ENCODE measurements at places on chromosomes 16 and 17.
A peak's percentile ranks its signal among the peaks of the same experiment; 100 is the strongest.

GRCh38 chr16:81251871-81252270 lies 13.4 kb downstream of the BCO1 start:
- DNase-seq, result no peak

DNA sequence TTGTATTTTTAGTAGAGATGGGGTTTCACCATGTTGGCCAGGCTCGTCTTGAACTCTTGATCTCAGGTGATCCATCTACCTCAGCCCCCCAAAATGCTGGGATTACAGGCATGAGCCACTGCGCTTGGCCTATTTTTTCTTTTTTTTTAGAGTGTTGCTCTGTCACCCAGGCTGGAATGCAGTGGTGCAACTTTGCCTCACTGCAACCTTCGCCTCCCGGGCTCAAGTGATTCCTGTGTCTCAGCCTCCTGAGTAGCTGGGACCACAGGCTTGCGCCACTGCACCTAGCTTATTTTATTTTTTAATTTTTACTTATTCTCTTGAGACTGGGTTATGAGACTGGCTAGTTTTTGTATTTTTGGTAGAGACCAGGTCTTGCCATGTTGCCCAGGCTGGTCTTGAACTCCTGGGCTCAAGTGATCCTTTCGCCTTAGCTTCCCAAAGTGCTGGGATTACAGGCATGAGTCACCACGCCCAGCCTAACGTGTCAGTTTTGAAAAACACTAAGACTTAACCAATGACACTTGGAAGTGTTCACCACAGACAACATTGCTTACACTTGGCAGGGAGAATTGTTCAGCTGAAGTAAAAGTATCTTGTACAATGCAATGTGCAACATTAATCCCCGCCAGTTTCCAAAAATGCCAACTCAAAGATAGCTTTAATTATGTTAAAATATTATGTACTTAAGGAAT lies 26.9 kb downstream of the ATAD5 start:
- DNase-seq, result no peak

DNA sequence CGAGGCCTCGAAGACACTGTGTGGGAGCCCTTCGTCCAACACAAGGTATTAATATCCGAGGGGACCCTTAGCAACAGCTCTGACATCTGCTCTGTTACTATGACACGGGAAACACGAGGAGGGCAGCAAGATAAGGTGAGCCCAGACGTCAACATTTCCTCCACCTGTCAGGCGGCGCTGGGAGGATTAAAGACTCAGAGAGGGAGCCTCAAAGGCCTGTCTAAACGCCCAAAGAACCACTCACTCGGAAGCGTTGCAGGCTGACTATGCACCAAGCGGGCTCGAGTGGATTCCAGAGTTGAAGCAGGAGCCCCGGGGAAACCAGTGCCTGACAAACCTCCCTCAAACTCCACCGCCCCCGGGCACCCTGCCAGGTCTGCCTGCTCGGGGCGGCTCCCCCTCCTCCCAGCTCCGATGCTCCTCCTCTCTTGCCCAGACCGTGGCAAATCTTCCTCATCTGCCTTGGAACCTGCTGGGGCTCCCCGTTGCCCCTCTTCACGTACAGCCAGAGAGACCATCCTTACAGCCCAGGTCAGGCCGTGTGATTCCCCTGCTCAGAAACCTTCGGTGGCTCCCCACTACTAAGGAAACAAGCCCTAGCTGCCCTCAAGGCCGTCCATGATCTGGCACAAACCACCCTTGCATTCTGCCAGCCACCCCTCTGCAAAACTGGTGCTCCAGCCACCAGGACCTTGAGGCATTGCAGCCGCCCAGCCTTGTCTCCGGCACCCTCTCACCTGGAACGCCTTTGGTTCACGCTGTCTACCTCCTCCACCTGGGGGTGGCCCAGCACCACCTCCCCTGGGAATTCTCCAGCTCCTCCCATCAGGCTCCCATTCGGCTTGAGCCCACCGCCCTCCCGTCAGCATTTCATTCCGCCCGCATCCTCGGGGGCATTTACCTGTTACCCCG lies 16.2 kb downstream of the RPH3AL start:
- no peak for DNase-seq

DNA sequence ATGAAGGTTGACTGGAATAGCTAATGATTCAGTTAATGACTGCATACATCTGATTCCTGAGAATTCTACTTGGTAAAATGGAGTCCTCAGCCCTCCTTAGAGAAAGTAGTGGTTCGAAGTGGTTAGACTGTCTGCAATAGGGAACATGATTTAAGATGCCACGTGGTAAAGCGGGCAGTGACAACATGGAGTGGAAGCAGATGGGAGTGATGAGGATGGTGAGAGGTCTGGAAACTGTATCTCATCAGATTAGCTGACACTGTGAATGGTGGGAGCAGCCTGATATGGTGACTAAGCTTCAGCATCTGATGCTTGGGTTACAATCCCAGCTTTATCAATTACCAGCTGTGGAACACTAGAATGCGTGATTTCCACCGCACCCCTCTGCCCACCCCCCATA lies 8.4 kb downstream of the CDH11 start:
- no peak for DNase-seq

DNA sequence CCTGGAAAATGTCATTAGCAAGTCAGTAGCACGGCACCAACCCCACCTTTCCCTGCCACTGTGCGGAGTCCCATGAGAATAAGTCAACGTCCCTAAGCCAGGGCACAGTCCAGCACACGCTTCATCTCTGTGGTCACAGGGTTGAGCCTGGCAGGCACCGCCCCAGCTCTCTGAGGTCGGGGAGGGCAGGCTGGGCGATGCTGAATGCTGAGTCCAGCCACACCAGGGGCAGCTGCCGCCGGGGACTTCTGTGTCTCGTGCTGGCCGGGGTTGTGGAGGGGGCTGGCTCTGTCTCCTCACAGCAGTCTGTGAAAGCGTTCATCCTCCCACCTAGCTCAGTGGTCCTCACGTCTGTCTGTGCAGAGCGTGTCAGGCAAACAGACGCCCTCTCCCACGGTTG lies 53.2 kb downstream of the BANP start:
- DNase-seq, result no peak

- DNase-seq, result no peak
Observed at GRCh38 chr16:22225060-22225459, 19.0 kb downstream of the EEF2K start.

DNA sequence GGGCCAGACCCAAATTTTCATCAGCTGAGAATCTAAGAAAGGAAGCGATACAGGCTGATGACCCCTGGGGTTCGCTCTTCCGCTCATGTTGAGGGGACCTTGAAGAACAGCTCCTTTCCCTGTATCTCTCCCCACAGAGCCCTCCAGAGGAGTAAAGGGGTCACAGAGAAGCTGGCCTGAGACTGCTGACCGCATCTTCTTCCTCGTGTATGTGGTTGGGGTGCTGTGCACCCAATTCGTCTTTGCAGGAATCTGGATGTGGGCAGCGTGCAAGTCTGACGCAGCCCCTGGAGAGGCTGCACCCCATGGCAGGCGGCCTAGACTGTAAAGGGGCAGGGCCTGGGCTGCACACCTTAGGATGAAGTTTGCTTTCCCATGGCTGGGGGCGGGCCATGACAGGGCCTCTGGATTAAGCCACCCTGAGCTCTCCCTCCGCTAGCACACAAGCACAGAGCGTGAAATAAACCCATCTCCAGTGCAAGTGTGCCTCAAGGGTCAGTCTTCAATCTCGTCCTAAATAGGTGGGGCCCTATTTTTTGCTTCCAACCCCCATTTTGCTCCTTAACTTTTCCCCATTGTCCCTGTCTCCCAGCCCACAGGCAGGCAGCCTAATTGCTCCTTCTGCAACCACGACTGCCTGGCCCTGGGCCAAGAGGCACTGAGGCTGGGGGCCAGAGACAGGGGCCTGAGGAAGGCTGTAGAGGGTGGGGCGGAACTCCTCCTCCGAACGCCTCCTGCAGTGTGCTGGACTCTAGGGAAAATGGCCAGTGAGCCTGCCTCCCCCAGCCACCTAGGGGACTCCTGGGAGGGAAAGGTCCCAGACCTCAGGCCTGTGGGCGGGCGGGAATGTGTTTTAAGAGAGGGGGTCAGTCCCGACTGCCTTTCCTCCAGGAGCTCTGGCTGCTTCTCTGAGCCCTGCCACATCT lies 3.6 kb downstream of the ZACN start:
- DNase-seq, result no peak

DNA sequence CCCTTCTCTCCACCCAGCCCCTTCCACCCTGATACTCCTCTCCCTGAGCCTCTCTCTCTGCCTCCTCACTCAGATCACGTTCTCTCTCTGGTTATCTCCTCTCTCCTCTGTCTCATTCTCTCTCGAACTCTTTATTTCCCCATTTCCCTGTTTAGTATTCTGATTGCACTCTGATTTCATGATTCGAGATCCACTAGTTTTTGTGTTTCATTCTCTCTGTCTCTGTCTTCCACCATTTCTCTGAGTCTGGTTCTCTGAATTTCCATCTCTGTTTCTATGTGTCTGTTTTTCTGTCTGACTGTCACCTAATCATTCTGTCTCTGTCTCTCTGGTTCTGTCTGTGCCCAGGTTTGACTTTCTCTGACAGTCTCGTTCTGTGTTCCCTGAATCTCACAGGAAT lies 2.0 kb downstream of the SEZ6L2 start:
- no peak for DNase-seq

- DNase-seq, result no peak
Observed at GRCh38 chr16:1768061-1768766, 3.1 kb downstream of the NME3 start.

DNA sequence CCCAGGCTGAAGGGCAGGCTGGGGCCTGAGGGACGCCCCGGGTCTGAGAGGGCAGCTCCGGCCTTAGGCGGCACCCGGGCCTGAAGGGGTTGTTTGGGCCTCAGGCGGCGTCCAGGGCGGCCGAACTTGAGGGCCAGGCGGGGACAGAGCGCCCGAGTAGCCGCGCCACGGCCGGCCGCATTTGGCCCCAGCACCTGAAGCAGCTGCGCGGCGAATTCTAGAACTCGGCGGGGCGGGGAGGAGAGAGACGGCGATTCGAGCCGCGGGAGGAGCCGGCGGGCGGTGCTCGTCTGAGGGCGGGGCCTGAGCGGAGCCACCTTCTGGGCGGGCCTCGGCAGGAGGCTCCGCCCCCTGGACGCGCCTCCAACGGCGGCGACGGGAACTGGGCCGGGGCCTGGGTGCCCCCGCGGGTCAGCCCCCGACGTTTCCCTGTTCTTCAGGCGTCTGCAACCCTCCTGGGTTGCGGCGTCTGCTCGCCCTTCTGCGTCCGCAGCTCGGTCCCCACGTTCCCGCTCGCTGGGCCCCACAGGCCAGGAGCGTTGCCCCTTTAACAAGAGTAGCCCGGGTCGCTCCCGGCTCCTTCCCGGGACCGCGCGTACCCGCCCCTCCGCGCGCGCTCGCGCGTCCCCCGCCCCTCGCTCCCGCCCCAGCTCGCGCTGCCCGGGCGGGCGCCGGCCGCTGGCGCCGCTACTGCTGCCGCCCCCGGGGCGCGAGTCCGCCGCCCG lies at the start of the genes INCA1 and KIF1C:
TSS of gene INCA1 (minus strand) at position 221 of the 725 bp plus-strand sequence. CDS start 3,085 bp downstream, outside the sequence.
TSS of gene KIF1C (plus strand) at position 649 of the 725 bp plus-strand sequence. CDS start 2,297 bp downstream, outside the sequence.
- DNase-seq, result peak; percentile 41

DNA sequence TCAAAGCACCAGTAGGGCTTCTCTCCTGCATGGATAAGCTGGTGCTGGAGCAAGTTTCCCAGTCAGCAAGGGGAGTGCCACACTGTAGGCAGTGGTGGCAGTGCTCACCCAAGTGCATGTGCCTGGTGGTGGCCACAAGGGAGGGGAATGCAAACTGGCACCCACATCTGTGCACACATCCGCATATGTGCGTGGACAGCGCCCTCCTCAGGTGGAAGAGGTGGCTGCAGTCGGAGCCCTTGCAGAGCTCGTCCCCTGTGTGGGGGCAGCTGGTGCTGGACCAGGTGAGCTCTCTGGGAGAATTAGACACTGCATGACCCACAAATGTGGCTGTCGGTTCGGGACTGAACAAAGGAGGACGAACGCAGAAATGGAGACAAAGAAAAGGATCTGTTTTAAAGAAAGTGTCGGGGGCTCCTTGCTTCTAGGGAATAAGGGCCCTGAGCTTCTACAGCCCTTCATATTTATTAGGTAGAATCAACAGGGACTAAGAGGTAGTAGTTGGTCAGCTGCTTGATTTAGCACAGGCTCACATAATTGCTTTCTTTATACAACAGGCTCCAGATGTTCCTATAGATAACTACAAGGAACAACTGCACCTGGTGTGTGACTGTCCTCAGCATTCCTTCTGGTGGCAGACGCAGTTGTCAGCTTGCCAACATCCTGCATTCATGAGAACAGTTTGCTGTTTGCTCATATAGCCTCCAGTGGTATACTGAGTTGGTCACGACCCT lies 5.3 kb upstream of the ZNF689 start:
- DNase-seq, result no peak

GRCh38 chr16:11836650-11837244 lies 14.6 kb downstream of the RSL1D1 start:
- DNase-seq, result no peak

GRCh38 chr17:48510761-48511604 lies 19.8 kb downstream of the HOXB1 start:
- no peak for DNase-seq

- DNase-seq, result no peak
Observed at GRCh38 chr16:57308041-57308440, 23.6 kb upstream of the PLLP start.

GRCh38 chr17:17493986-17494466 lies 2.2 kb downstream of the RASD1 start:
- DNase-seq, result no peak

GRCh38 chr16:66523861-66524354 lies 26.0 kb downstream of the TK2 start:
- DNase-seq, result no peak

- DNase-seq, result no peak
Observed at GRCh38 chr17:55416470-55417052, 5.1 kb downstream of the MMD start.

DNA sequence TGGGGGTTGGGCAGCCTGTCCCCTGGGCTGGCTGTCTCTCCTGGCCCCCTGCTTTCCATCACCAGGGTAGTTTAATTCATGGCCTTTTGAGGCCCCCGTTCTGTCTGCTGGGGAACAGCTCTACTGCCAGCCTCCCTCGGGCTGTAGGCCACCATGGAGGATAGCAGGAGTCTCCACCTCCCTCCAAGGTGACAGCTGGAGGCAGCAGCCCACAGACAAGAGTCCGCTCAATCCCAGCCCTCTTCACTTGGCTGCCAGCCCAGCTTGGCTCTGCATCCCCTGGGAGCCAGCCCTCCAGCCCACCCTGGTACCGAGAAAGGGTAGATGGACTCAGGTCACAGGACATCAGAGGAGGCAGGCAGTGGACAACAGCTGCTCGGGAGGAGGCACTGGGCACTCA lies 194.6 kb upstream of the SDK2 start:
- DNase-seq, result no peak

- DNase-seq, result no peak
Observed at GRCh38 chr17:17809531-17810083, 27.2 kb downstream of the SREBF1 start.

DNA sequence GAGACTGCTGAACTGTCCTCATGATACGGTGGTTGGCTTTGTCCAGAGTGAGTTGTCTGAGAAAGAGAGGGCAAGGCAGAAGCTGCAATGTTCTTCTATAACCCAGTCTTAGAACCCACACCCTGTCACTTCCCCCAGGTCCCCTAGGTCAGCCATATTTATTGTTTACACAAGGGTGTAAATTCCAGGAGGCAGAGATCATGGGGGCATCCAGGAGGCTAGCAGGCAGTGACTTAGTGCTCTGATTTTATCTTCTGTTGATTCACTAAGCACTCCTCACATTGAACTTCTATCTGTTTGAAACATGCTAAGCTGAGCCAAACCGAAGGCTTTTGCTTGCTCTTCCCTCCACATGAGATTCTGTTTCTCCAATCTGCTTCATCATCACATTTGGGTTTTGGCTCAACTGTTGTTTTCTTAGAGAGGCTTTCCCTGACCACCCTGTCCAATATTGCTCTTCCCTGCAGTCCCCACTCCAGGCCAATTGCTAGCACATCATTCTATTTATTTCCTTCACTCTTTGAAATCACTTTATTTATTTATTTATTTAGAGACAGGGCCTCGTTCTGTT lies 34.3 kb upstream of the SHISA9 start:
- no peak for DNase-seq

GRCh38 chr16:75774197-75774596 lies 47.9 kb upstream of the CPHXL start:
- no peak for DNase-seq

- DNase-seq, result no peak
Observed at GRCh38 chr17:26774291-26775218, 519.4 kb upstream of the WSB1 start.

Measured in NCI-H187 (cell line).